Activated naive CD4-positive, alpha-beta T cell treated with anti-CD3 and anti-CD28 coated beads, Interleukin-2, amount 50 U/mL, for 72 hours (primary cell): ENCODE measurements at places on chromosomes 3 and 15. TPM values are rescaled to one million over a fixed set of nuclear protein-coding genes. Genes with fewer than 3 reads are reported as not detected.

DNA sequence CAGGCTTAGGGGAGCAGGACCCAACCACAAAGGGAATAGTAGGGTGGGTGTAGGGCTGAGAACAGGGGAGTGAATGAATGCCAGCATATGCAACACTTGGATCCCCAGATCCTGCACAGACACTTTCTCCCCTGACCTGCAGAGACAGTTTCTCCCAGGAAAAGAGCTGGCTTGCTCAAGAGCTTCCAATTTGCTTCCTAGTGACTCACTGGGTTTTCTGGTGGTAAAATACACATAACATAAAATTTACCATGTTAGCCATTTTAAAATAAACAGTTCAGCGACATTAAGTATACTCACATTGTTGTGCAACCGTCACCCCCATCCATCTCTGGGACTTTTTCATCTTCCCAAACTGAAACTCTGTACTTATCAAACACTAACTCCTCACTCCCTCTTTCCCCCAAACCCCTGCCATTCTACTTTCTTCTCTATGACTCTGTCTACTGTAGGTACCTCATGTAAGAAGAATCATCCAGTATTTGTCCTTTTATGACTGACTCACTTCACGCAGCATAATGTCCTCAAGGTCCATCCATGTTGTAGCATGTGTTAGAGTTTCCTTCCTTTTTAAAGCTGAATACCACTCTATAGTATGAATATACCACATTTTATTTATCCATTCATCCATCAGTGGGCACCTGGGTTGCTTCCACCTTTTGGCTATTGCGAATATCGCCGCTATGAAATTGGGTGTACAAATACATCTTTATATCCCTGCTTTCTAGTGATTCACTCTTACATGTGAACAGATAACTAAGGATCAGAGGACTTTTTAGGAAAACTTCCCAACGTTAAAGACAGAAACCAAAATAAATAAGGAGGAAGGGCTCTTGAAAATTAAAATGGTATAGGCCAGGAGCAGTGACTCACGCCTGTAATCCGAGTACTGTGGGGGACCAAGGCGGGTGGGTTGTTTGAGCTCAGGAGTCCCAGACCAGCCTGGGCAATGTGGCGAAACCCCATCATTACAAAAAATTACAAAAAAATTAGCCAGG lies 95.6 kb upstream of the TJP1 start:
- DNase-seq: no peak

- no peak for DNase-seq
Observed at GRCh38 chr15:25407950-25408349, 30.9 kb downstream of the UBE3A start.

GRCh38 chr15:45660231-45660979 lies 25.6 kb downstream of the SQOR start:
- DNase-seq: no peak

GRCh38 chr3:112773864-112774263 lies 72.8 kb downstream of the CD200R1L start:
- DNase-seq: no peak

GRCh38 chr3:16072420-16073110 lies 101.9 kb upstream of the GALNT15 start:
- DNase-seq: no peak

GRCh38 chr3:161821591-161821990 lies 325.0 kb downstream of the OTOL1 start:
- no peak for DNase-seq

DNA sequence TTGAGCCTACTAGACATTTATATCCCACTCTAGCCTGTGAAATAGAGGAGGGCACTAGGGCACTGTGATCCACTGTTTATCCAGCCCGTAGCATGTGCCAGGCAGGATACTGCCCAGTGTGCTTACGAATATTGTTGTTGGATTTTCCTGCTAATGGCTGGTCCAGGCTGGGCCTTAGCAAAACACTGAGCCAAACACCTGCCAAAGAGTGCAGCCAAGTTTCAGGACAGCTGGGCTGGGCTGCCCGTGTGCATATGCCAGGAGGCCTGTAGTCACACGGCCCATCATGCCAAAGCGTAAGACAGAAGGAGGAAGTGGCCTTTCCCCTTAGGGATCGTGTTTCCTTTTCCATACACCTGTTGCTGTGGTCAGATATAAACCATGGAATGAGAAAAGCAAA lies 54.5 kb upstream of the ABHD10 start:
- no peak for DNase-seq

- DNase-seq: no peak
Observed at GRCh38 chr3:196813903-196814302, 53.8 kb upstream of the SENP5 start.

GRCh38 chr3:65398953-65399352 lies 639.8 kb downstream of the MAGI1 start:
- DNase-seq: no peak

DNA sequence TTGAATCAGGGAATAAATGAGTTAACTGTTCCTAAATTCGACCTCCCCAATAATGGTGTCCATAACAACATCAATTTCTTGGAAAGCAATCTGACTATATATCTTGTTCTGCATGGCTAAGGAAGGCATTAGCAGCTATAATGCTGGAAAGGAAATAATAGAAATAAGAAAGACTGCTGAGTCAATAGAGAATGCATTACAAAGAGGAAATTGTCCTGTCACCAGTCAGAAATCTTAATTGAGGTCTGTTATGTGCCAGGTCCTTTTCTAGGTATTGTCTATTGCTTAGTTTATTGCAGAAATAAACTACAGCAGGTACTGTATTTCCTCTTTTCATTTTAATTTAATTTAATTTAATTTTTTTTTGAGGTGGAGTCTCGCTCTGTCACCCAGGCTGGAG lies 5.9 kb upstream of the PPP1R2 start:
- no peak for DNase-seq

Gene STRA6
- 0.14 TPM for total RNA-seq

Gene GAP43
- total RNA-seq: not detected

Gene TMEM40
- total RNA-seq: not detected

Gene NUSAP1
- total RNA-seq: 181 TPM

Gene FILIP1L
- 0.09 TPM for total RNA-seq
